ENCODE measurements at places on chromosomes 3 and 15. TPM values are rescaled to one million over a fixed set of nuclear protein-coding genes. Genes with fewer than 3 reads are reported as not detected.

The GATM gene
- total RNA-seq, result 251 TPM

The CXCR6 gene
- 2.2 TPM for total RNA-seq

DNA sequence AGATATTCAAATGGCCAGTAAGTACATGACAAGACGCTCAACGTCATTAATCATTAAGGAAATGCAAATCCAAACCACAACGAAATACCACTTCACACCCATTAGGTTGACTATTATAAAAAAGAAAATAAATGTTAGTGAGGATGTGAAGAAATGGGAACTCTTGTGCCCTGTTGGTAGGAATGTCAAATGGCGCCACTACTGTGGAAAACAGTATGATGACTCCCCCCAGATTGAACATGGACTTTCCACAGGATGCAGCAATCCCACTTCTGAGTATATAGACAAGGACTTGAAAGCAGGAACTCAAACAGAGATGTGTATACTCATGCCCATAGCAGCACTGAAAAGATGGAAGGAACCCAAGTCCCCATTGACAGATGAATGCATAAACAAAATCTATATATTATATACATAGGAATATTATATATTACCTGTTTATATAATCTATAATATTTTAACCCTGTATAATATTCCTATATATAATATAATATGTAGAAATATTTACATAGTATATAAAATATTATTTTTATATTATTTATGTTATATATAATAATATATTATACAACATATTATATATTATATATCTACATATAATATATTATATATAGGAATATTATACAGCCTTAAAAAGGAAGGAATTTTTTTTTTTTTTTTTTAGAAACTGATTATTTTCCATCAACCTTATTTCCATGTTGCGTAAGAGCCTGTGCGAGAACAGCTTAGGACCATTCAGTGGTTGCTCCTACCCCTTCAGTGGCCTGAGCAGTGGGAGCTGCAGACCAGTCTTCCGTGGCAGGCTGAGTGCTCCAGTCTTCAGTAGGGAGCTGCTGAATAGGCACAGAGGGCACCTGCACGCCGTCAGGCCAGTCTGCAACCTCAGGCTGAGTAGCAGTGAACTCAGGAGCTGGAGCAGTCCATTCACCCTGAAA is 17.6 kb upstream of the PIGZ start:
- no peak for DNase-seq

DNA sequence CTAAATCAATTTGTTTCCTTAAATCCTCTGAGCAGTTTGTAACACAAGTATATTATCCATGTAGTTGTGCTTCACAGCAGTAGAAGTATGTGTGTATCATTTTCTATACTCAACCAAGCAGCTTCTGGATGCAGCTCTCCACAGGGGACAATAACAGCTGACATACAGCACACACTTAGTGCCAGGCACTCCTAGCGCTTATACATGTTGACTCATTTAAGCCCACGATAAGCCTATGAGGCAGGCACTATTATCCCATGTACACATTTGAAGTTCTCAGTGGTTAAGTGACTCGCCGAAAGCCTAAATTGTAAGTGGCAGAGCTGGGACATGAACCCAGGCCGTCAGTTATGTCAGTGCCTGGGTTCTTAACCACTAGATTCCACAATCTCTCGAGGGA is 20.3 kb upstream of the LPP start:
- no peak for DNase-seq

DNA sequence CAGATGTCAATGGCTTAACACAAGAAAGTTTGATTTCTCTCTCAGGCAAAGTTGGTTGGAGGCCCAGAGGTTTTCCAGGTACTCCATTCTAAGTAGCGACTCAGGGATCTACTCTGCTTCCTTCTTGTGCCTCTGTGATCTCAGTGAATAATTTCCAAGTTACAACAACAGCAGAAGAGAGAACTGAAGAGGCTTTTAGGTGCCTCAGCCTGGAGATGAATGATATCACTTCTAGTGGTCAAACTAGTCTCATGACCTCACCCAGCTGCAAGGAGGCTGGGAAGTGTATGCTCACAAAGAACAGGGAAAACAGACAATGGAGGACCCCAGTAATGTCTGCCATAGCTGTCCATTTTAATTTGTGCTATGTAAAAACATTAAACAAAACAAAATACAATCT is 4.6 kb upstream of the PRICKLE2 start:
- no peak for DNase-seq

- no peak for DNase-seq
Measured at GRCh38 chr15:94306700-94307650, 75.6 kb downstream of the MCTP2 start.

- no peak for DNase-seq
Measured at GRCh38 chr3:100893590-100893989, 99.6 kb downstream of the ABI3BP start.
